Anterior cingulate cortex (tissue), 58 donors: ENCODE measurements at places on chromosomes 4 and X.

- no peak for DNase-seq
Measured at GRCh38 chrX:16836371-16836770, 33.8 kb downstream of the RBBP7 start.

DNA sequence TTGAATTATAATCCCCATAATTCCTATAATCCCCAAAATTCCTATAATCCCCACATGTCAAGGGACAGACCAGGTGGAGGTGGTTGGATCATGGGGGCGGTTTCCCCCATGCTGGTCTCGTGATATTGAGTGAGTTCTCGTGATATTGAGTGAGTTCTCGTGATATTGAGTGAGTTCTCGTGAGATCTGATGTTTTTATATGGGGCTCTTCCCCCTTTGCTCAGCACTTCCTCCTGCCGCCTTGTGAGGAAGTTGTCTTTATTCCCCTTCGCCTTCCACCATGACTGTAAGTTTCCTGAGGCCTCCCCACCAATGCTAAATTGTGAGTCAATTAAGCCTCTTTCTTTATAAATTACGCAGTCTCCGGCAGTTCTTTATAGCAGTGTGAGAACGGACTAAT is 36.6 kb upstream of the GPR78 start:
- no peak for DNase-seq

DNA sequence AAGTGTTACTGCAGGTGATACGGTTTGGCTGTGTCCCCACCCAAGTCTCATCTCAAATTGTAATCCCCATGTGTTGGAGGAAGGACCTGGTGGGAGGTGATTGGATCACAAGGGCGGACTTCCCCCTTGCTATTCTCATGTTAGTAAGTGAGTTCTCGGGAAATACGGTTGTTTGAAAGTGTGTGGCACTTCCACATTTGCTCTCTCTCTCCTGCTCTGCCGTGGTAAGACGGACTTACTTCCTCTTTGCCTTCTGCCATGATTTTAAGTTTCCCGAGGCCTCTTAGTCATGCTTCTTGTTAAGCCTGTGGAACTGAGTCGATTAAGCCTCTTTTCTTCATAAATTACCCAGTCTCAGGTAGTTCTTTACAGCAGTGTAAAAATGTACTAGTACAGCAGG is 65.2 kb upstream of the SLC7A11 start:
- no peak for DNase-seq

GRCh38 chr4:146334862-146335449 is 120.6 kb downstream of the REELD1 start:
- DNase-seq: no peak
